ENCODE measurements at places on chromosomes 1 and 21. TPM values are rescaled to one million over a fixed set of nuclear protein-coding genes. Genes with fewer than 3 reads are reported as not detected.

FALEC gene
- total RNA-seq = not detected

- H3K36me3 ChIP-seq = no peaks in the 10 kb centered on the region
- no peak overlapping the region for H3K4me3 ChIP-seq
- no peaks in the 10 kb centered on the region for H3K27me3 ChIP-seq
- H3K27ac ChIP-seq = no peak overlapping the region
- no peaks in the 10 kb centered on the region for H3K4me1 ChIP-seq
These were observed 120.9 kb downstream of the NCAM2 start for GRCh38 chr21:21119091-21119490.

DNA sequence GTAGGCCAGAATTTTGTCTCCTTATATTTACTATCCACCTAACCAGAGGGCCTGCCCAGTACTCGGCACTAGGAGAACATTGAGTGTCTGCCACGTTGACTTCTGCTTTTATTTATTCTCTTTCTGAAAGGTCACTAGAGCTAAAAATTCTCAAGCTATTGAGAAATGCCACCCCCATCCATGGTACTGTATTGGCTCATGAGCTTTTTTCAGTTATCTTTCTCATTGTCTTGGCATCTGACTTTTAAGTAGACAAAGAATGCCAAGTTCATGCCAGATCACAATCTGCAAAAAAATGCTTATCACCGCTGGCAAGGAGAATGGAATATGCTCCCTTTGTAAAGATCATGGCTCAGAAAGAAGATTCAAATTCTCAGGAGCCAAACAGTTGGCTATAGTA lies 49.8 kb upstream of the MROH9 start:
- H3K27me3 ChIP-seq = no peaks in the 10 kb centered on the region
- no peaks in the 10 kb centered on the region for H3K36me3 ChIP-seq
- no peak overlapping the region for H3K27ac ChIP-seq
- DNase-seq = no peak
- peaks cover 9% of the 10 kb centered on the region for H3K4me1 ChIP-seq

- no peak overlapping the region for H3K27ac ChIP-seq
- no peaks in the 10 kb centered on the region for H3K27me3 ChIP-seq
- H3K4me1 ChIP-seq = no peaks in the 10 kb centered on the region
- no peak overlapping the region for H3K4me3 ChIP-seq
These were observed 11.9 kb downstream of the ALX3 start for GRCh38 chr1:110058591-110058990.

AGBL4 gene
- not detected for total RNA-seq

STUM gene
- 3.0 TPM for total RNA-seq

DNA sequence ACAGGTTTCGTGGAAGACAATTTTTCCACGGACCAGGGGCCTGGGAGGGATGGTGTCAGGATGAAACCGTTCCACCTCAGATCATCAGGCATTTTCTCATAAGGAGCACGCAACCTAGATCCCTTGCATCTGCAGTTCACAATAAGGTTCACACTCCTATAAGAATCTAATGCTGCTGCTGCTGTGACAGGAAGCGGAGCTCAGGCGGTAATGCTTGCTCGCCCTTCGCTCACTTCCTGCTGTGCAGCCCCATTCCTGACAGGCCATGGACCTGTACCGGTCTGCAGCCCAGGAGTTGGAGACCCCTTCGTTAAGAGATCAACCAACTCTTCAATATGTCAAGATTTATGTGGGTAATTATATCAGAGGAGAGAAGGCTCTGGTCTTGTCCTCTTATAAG lies 3.3 kb upstream of the DHX9 start:
- no peak overlapping the region for H3K4me3 ChIP-seq
- no peak overlapping the region for H3K27ac ChIP-seq
- H3K36me3 ChIP-seq = no peaks in the 10 kb centered on the region
- no peak for DNase-seq
- H3K4me1 ChIP-seq = no peaks in the 10 kb centered on the region
- no peaks in the 10 kb centered on the region for H3K27me3 ChIP-seq

RCSD1 gene
- 36.8 TPM for total RNA-seq

GRCh38 chr1:172971241-172971640 lies 79.5 kb downstream of the TNFSF18 start:
- DNase-seq = no peak
- no peak overlapping the region for H3K4me3 ChIP-seq
- H3K4me1 ChIP-seq = peaks cover 7% of the 10 kb centered on the region
- no peak overlapping the region for H3K27ac ChIP-seq

JUN gene
- 1,004 TPM for total RNA-seq

GRCh38 chr21:44914176-44914874 lies 6.4 kb downstream of the ITGB2 start:
- no peaks in the 10 kb centered on the region for H3K4me1 ChIP-seq
- no peak for DNase-seq
- no peak overlapping the region for H3K27ac ChIP-seq
- no peaks in the 10 kb centered on the region for H3K27me3 ChIP-seq

DNA sequence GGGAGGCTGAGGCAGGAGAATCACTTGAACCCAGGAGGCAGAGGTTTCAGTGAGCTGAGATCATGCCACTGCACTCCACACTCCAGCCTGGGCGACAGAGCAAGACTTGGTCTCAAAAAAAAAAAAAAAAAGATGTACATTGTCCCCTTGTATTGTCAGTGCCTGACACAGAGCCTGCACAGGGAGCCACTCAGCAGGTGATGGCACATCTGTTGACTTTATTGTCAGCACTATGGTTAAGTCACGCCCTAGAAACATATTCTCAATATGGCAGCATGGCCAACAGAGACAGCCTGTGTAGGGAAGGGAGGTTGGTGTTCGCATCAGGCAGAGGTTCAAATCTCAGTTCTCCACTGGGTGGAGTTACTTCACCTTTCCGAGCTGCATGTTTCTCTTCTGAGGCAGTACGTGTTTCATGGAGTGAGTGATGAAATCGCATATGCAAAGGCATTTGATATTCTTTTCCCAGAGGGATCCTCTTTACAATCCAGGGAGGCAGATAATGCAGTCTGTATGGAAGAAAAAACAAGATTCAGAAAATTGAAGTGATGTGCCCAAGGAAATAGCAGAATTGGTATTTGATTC lies 20.6 kb downstream of the LAMC2 start:
- DNase-seq = no peak
- H3K27ac ChIP-seq = no peak overlapping the region
- no peaks in the 10 kb centered on the region for H3K27me3 ChIP-seq
- H3K36me3 ChIP-seq = no peaks in the 10 kb centered on the region
- H3K4me3 ChIP-seq = no peak overlapping the region

TNNT2 gene
- not detected for total RNA-seq

- no peaks in the 10 kb centered on the region for H3K27me3 ChIP-seq
- H3K4me3 ChIP-seq = no peak overlapping the region
- H3K4me1 ChIP-seq = no peaks in the 10 kb centered on the region
- H3K36me3 ChIP-seq = no peaks in the 10 kb centered on the region
These were observed 192.2 kb downstream of the FASLG start for GRCh38 chr1:172851077-172851476.

DNA sequence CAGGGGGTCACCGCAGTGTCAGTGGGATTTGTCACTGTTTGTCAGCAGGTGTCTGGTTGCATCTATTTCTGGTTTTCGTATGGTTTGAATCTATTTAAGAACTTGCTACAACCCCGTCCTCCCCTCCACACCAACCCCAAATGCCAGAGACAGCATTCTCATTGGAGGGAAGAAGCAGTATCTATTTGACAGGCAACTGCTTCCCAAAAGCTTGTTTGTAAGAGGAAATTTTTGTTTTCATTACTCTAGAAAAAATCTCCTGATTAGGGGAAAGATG lies 54.4 kb downstream of the NR5A2 start:
- H3K27ac ChIP-seq = no peak overlapping the region
- no peak for DNase-seq
- no peak overlapping the region for H3K4me3 ChIP-seq
- no peaks in the 10 kb centered on the region for H3K4me1 ChIP-seq
- no peaks in the 10 kb centered on the region for H3K36me3 ChIP-seq

DNA sequence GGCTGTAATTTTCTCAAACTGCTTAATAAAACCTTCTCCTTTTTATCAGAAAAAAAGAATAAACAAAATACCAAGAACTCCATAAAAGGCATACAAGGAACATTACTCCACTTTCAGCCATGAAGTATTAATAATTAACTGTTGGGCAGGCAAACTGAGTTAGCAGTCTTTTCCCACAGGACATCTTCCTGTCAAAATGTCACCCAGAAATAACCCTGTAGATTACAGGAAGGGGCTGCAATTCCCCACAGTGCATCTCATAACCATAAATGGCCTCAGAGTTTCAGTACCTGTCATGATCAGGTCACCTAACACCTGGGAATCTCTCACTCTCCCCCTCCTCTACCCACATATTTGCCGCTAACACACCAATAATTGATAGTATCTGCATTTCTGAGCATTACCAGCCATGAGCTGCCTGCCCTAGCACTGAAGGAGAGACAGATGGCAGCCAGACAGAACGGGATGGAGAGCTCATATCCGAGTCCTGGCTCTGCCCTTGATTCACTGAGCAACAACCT lies 475.0 kb downstream of the SMYD3 start:
- no peak overlapping the region for H3K27ac ChIP-seq
- H3K27me3 ChIP-seq = no peaks in the 10 kb centered on the region
- H3K36me3 ChIP-seq = no peaks in the 10 kb centered on the region
- no peaks in the 10 kb centered on the region for H3K4me1 ChIP-seq

S100A7 gene
- total RNA-seq = not detected

Measured in ascending aorta (tissue), 2 donors.